ENCODE measurements at places on chromosomes 16 and 17.

DNA sequence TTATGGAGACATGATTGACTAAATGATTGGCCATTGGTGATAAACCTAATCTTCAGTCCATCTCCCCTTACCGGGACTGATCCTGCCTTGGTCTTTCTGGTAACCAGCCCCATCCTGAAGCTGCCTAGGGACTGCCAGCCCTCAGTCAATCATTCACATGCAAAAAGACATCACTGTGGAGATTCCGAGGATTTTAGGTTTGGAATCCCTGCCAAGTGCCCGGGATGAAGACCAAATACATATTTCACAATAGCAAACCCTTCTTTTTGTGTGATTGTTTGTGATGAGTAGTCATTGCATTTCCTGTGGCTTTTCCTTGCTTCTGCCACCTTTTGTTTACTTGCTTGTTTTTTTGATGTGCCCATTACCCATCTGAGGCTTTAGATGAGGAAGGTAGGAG is 44.0 kb downstream of the EPN2 start:
- no peak for DNase-seq

DNA sequence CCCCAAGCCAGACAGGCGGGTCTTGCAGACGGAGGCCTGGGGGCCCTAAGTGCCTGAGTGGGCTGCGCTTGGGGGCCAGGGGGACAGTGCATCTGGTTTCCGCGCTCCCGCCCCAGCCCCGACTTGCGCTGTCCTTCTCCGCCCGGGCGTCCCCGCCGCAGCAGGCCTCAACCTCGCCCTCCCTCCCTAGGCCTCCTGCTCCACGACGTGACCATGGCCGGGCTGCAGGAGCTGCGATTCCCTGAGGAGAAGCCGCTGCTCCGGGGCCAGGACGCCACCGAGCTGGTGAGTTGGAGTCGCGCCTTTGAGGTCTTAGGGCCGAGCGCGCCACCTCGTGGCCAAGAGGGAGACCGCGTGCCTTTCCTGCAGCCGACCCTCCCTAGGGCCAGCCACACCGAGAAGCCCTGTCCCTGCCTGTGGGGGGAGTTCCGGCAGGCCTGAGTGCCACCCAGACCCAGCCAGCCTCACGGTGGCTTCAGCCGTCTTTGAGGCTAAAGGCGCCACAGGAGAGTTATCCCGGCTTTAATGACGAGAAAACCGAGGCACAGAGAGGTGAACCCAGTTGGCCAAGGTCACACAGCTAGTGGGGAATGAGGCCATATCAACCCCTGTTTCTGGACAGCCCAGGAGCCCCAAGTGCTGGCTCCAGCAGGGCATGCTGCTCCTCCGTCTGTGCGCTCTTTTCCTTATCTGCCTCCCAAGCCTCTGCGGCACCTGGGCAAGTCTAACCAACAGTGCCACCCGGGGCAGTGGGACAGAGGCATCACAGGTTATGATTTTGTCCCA is 12.2 kb upstream of the NDRG4 start:
- peak; percentile 41 for DNase-seq

DNA sequence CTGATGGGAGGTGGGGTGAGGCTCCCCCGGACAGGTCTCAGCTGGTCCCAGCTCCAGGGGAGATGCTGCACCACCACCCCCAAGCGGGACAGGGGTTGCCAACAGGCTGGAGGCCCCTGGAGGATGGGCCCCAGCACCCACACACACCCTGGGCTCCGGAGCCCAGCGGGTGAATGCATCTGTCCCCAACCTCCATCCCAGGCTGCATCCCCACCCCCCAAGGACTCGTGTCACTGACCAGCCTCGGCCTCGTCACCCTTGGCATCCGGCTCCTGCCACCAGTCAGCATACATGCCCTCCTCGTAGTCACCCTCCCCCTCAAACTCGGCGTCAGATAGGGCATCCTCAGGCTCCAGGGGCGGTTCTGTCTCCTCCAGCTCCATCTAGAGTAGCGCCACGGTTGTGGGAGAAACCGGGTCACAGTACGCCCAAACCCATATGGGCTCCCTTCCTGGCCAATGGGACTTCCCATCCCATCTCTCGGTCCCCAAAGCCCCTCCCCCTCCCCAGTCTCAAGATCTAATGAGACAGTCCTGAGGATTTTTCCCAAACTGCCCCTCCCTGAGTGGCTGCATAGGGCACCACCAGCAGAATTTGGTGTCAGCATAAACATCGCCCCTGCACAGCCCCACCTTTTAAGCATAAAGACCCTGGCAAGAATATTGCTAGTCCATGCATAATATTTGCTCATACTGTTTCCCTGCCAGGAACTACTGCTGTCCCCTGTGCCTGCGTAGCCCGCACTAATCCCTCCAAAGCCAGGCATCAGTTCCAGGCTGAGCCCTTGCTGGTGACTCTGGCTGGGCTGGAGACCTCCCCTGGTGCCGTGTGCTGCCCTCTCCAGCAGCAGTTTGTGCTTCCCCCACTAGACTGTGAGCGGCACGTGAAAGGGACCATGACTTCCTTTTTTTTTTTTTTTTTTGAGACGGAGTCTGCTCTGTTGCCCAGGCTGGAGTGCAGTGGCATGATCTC is 8.4 kb downstream of the P3H4 start:
- DNase-seq: no peak

DNA sequence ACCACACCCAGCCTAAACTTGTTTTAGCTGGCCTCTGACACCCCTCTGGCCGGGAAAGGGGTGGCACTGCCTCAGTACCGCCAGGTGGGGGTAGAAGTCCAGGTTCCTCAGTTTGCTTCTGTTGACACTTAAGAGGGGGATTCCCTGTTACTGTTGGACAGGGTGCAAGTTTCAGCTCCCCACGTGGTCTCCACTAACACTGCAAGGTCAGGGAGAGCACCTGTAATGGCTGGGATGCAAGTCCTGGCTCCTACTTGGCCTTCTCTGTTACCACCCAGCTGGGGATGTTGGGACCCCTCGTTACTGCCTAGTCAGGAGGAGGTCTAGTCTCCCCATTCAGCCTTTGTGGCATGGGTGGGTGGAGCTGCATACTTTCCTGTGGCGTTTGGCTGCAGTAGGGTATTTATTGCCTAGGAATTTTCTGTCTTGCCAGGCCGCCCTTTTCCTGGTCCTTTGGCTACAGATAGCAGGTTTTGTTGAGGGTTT is 10.6 kb upstream of the MFAP4 start:
- DNase-seq: no peak

DNA sequence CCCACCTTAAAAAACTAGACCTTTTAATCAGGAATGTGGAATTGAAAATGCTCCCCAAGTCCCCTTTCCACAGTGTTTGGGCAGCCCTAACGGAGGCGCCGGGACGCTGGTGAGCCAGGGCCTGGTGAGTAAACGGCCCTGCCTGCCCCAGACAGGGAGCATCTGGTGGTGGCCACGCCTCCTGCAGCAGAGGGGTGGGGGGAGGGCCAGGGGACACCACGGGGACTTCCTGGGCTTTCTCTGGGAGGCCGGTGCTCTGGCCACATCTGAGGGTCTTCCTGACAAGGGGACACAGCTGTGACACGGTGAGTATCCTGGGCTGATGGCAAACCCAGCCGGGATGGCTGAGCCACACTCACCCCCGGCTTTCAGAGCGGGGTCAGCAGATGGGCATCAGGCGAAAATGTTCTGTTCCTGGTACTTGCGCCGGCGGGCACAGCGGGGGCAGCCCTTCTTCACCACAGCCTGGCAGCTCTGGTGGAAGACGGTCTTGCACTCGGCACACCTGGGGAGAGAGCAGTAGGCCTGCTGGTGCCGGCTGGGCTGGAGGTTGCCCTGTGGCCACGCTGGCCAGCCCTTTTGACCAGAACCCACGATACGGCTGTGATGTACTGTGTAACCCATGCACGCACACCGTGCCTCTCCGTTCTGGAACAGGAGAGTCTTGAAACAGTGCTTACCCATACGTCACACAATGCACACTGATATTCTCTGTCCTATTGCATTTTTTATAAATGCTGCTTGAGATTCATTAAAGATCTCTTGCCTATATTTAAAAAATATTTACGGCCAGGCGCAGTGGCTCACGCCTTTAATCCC is 5.0 kb upstream of the ARHGAP27 start:
- no peak for DNase-seq

GRCh38 chr17:82238472-82239201 is 9.8 kb downstream of the SLC16A3 start:
- DNase-seq: peak; percentile 71

Data from stimulated activated naive CD4-positive, alpha-beta T cell treated with Interleukin-2 at 50 U/mL for 16 hours (primary cell).